Calu3 (cell line): ENCODE measurements at places on chromosomes 12 and 14.
A peak's percentile ranks its signal among the peaks of the same experiment; 100 is the strongest.

- DNase-seq, result no peak
Measured at GRCh38 chr12:115355301-115355700, 671.3 kb upstream of the TBX3 start.

GRCh38 chr12:116308647-116309046 lies 31.2 kb upstream of the MED13L start:
- no peak for DNase-seq

- DNase-seq, result no peak
Measured at GRCh38 chr14:46136456-46136855, 515.1 kb downstream of the RPL10L start.

DNA sequence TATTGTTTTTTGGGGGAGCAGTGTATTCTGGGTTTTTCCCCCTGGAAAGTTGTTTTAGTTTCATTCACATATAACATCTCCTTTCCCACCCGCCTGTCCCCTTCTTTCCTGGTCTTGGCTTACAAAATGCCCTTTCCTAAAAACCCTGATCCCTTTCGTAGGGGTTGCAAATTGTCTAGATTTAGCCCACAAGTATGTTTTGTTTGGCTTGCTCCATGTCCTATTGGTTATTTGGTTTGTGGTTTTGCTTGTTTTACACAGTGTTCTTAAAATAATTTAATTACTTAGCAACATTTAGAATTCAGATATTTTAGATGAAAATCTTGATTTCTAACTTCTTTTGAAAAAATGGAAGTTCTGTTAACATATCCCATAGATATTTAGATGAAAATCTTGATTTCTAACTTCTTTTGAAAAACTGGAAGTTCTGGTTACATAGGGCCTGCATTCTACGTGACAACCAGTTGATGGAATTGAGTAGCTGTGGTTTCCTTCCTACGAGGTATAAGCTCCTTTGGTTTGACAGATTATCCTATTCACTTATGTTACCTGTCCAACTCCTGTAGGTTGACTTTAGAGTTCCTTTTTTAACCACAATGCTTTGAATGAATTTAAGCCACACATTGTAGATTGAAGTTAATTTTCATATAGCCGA lies 89.2 kb upstream of the TMEM263 start:
- no peak for DNase-seq

- DNase-seq, result no peak
Measured at GRCh38 chr14:68518166-68518565, 274.7 kb downstream of the ZFP36L1 start.

GRCh38 chr12:131943389-131943788 lies 6.4 kb upstream of the EP400 start:
- DNase-seq, result no peak

DNA sequence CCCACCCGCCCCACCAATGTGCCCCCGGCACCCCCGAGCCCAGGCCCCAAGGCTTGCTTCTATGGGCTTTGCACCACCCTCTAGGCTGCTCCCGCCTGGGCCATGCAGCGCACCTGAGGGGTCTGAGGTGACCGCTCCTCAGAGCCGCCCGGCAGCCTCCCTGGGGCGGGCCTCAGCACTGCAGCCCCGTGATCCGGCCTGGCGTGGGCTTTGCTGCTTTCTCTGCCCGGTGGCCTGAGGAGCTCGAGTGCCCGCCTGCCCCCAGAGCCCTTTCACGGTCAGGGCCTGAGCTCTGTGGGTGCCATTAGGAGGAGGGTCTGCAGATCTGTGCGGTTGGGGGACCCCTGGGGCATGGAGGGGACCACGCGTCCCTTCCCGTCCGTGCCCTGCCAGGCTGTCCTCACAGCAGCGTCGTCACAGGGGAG lies 6.2 kb downstream of the MTA1 start:
- no peak for DNase-seq

- no peak for DNase-seq
Measured at GRCh38 chr12:29086325-29087271, 62.5 kb upstream of the FAR2 start.

GRCh38 chr12:80001562-80001961 lies 66.7 kb upstream of the PPP1R12A start:
- DNase-seq, result peak; percentile 29

DNA sequence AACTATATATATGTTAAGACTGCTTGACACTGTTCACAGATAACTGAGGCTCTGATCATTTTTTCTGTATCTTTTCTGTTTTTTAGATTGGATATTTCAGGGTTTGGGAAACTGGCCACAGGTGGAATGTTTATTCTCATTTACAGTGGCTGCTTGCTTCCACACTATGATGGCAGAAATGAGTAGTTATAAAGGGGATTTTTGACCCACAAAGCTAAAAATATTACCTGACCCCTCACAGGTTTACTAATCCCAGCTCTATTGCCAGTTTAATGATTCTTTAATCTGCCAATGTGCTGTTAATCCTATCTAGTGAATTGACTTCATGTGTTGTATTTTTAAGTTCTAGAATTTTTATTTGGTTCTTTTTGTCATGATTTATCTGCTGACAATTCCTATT lies 29.6 kb downstream of the ACADS start:
- DNase-seq, result no peak

- DNase-seq, result no peak
Measured at GRCh38 chr12:26627335-26627734, 205.7 kb downstream of the ITPR2 start.

GRCh38 chr12:110920324-110920910 lies at the start of gene MYL2:
TSS of gene MYL2 (minus strand) at chr12:110920579. CDS start at chr12:110920529, 50 bp downstream.
- DNase-seq, result no peak

DNA sequence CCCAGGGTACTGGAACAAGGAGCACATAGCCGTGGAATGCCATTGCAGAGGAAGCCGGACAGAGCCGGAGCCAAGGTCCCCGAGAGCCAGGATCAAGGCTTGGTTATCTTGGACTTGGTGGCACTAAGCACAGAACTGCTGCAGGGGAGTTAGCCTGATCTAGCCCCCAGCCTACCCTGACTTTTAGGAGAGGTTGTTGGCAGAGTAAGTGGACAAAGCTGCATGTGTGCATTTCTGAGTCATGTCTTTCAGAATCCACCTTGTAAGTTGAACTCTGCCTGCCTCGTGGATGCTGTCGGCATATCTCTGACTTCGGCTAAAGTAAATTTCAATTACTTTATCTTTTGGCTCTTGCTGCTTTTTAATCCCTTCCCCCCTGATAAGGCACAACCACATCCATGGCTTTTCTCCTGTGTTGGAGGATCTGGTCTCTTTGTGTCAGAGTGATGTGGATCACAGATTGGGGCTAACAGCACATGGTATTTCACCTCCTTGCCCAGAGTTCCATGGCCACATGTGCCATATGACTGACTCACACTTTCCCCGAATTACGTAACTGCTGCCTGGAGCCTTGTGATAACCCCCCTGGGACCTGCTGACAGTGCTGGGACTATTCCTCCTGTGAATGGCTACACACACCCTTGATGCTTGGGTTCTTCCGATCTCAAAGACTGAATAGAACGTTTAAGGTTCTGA lies 240.3 kb downstream of the EMP1 start:
- peak; percentile 38 for DNase-seq

DNA sequence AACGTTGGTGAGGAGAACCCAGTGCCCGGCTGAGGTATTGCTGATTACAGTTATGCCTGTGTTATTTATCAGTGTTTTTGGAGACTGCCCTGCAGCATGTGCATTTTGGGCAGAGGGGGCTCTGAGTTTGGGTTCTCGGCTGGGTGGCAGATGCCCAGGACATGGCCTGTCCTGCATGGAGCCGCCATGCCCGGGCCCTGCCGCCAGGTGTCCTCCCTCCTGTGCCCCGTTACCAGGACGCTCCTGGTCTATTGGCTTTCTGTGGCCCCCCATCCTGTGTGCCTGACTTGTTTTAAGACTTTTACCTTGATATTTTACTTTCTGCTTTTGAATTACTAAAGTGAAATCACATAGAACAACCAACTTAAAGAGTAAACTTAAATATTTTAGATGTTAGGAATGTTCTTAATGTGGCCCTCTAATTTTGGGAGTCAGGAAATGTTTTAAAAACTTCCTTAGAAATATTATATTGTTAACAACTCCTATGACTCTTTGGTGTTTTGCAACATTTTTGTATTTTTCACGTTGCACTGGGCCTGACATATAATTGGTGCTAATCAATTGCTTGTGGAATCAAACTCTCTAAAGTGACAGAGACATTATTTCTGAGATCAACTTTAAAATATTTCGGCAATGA lies 51.8 kb downstream of the PRIMA1 start:
- peak; percentile 49 for DNase-seq

GRCh38 chr12:43728117-43728516 lies 30.5 kb downstream of the PUS7L start:
- DNase-seq, result no peak

DNA sequence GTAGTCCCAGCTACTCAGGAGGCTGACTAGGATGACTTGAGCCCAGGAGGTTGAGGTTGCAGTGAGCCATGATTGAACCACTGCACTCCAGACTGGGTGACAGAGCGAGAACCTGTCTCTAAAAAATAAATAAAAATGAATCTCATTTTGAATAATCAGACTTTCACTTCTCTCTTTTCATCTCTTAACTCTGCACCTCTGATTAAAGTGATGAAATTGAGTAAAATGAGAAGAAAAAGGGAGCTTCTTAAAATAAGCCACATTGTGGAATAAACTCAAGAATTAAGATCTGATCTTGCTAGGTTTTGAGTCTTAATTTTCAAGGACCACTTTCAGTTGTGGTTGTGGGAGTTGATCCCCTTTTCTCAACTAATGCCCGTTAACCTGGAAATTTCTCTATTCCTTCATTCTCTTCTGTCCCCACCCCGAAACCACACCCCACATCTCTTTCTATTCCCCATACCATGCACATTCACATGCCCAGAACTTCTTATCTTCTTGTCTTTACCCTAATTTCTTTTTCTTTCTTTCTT lies 70.9 kb upstream of the ETV6 start:
- no peak for DNase-seq

DNA sequence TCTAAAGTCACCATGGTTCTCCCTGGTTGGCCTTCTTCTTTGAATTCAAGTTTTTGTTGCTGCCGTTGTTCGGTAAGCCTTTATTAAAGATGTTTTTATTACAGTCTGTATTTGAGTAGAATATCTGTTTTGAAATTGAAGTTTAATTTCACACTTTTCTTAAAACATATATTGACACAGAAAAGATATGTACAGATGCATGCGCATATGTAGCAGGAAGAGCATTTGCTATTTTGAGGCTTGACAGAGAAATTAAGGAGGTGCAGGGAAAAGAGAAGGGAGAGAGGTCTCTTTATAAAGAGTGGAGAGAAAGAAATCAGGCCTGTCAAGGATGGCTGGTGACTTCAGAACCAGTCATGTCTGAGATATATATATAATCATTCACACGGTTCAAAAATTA lies 46.0 kb upstream of the TRIM9 start:
- no peak for DNase-seq

GRCh38 chr12:12705838-12706520 lies 10.0 kb upstream of the GPR19 start:
- no peak for DNase-seq

- no peak for DNase-seq
Measured at GRCh38 chr12:87290505-87290904, 738.7 kb downstream of the C12orf50 start.

DNA sequence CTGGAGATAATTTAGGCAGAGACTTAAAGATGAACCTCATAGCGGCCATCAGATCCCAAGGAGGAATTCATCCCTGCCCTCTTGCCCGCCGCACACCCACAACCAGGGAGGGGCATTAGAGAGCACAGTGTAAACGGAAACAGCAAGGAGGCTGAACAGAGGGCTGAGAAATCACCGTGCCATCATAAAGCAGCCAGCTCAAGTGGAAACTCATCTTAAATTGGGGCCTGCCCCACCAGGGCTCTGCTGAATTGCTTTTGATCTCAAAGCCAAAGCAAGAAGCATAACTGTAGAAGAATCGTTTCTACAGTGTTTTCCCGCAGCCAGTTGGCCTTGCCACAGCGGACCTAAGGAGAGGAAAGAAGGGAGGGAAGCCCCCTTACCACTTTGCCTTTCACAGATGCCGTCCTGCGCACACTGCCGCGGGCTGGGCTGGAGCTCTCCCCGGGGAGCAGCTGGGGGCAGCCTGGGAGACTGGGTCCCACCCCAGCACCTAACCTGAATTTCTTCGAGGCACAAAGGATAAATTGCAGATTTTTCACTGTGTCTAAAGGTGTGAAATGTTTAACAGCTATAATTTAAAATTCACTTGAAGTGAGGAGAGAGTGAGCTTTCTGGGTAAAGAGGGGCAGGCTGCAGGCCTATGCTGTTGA lies 51.8 kb upstream of the MMP17 start:
- DNase-seq, result no peak

GRCh38 chr14:22370084-22370847 lies 218.8 kb downstream of the DAD1 start:
- DNase-seq, result no peak

DNA sequence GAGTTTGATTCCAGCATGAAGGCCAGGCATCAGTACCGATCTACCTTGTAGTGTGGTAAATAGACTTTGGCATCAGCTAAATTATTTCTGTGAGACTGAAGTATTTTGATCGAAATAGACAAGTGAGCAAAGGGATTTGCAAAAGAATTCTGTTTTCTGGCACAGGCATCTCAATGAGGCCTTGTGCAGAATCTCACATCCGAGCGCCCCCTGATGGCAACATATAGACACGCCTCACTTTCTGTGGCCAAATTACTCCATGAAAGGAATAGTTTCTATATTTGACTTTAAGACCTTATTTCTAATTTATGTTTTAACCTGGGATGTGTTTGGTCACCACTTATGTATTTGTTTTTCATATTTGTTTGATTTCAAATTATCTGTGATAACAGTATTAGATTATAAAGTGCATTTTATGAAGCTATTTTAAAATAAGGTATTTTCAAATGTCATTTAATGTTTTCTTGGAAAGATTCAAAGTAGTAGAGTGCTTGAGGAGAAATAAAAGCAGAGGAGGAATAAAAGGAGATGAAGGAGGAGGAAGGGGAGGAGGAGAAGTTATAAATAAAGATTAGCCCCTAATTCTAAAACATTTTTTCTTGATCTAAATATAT lies 731.9 kb downstream of the NRXN3 start:
- DNase-seq, result peak; percentile 49

- DNase-seq, result no peak
Measured at GRCh38 chr14:61620130-61620946, 75.0 kb upstream of the HIF1A start.

- DNase-seq, result no peak
Measured at GRCh38 chr12:42904683-42905418, 315.3 kb upstream of the PRICKLE1 start.

- DNase-seq, result no peak
Measured at GRCh38 chr14:57087841-57088240, 180.9 kb downstream of the EXOC5 start.

- peak; percentile 6 for DNase-seq
Measured at GRCh38 chr12:71438670-71439361, 782 bp upstream of the LGR5 start.

- no peak for DNase-seq
Measured at GRCh38 chr14:96953087-96953874, 156.1 kb downstream of the VRK1 start.

- DNase-seq, result peak; percentile 77
Measured at GRCh38 chr14:101559624-101560533, 1.4 kb upstream of the DIO3 start.

DNA sequence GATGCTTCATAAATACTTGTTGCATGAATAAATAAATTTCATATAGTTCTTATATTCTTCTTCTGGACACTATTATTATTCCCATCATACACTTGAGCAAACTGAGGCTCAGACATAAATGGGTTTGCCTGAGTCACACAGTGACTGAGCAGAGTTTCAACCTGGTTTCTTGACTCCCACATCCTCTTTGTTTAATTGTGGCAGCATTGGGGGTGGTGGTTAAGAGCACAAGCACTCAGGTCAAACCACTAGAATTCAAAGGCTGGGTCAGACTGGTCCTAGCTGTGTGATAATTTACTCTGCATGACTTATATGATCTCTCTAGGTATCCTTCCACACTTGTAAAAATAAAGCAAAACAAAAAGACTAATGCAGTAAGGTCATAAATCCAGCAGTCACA lies 274.9 kb upstream of the SRRM4 start:
- no peak for DNase-seq

GRCh38 chr14:70096866-70097265 lies 91.9 kb downstream of the SLC8A3 start:
- no peak for DNase-seq
